ENCODE measurements at places on chromosomes 13 and 19.

DNA sequence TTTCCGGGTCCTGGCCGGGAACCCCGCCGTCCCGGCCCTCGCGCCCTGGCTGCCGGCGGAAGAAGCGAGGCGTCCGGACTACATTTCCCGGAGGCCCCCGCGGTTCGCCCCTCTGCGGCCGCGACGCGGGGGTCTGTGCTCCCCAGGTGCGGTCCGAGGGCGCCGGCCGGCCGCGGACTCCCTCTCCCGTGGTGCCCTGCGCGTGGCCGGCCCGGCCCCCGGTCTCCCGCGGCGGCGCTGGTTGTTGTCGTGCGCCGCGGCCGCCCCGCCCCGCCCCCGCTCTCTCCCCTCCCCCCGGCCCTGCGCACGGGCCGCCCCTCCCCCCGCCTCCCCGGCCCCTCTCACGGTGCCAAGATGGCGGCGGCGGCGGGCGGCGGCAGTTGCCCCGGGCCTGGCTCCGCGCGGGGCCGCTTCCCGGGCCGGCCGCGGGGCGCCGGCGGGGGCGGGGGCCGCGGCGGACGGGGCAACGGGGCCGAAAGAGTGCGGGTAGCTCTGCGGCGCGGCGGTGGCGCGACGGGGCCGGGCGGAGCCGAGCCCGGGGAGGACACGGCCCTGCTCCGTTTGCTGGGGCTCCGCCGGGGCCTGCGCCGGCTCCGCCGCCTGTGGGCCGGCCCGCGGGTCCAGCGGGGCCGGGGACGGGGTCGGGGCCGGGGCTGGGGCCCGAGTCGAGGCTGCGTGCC lies at the start of gene KMT2B:
TSS of gene KMT2B (plus strand) at position 339 of the 680 bp plus-strand sequence. CDS start at position 355, 16 bp downstream.
- no peak for DNase-seq

DNA sequence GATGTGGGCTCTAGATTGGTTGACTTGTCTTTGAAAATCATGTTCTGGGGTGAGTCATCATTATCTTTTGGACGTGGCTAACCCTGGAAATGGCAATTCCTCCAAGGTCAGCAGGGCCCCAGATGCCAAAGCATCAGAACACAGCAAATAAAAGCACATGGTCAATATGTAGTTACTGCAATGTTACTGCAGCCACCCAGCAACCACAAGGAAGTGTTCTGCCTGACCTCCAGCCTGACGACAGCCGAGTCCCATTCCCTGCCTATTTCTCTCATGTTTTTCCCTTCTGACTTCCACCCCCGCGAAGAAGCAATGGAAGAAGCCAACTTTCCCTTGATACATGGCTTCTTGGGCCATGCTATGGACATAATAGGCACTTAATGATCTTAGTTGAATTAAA lies 577.9 kb downstream of the IRS2 start:
- no peak for DNase-seq

GRCh38 chr13:32737111-32737571 lies 150.9 kb downstream of the PDS5B start:
- no peak for DNase-seq

- DNase-seq, result no peak
These were observed 2.0 kb downstream of the PALM start for GRCh38 chr19:710767-711166.

DNA sequence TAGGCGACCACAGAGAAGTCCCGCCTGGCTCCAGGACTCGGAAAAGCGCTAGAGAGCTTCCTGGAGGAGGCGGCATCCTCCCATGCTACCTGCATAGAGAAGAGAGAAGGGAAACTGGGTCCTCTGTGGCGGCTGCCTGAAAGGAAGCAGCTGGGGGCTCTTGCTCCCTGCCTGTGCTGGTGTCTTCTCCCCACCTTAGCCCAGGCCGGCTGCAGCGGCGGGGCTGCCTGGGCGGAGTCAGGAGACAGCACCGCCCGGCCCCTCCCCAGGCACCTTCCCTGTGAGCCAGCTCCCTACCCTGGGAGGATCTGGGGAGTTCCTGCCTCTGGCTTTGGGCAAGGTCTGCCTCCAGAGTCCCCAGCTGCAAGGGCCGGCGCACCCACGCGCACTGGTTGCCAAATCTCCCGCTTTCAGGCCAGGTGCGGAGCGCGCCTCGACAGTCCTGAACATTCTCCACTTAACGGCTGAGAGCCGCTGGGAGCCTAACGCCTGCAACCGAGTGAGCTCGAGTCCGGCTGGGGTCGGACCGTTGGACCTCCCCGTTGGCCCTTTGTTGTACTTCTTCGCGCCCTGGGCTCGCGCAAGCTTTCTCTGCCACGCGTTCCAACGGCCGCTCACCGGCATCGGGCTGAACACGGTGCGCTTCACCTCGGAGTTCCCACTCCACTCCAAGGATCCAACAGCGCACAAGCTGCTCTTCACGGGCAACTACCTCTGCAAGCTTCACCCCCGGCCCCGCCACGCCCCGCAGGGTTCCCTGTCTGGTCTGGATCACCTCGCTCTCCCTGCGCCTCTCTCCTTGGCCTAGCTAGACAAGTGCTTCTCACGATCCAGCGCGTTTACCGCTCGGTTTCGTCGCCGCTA lies 21.8 kb upstream of the ZNF30 start:
- no peak for DNase-seq

- no peak for DNase-seq
These were observed 6.7 kb upstream of the CHERP start for GRCh38 chr19:16548956-16549355.

DNA sequence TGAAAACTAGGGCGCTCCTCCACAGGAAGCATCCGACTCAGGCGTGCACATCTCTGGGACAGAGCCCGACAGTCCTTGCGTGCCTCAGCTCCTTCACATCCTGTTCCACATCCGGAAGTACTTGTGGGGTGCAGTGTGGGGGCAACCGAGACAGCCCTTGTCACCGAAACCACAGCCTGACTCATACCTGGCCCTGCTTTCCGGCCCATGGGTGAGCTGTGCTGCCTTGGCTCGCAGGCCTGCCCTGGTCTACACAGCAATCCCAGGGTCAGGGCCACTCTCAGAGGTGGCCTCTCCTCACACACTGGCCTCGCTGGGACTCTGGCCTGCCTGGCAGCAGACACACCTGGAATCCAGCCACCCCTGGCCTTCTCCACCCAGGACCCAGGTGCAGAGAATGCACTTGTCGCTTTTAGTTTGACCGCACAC lies 100.4 kb downstream of the STK24 start:
- DNase-seq, result peak; percentile 79

DNA sequence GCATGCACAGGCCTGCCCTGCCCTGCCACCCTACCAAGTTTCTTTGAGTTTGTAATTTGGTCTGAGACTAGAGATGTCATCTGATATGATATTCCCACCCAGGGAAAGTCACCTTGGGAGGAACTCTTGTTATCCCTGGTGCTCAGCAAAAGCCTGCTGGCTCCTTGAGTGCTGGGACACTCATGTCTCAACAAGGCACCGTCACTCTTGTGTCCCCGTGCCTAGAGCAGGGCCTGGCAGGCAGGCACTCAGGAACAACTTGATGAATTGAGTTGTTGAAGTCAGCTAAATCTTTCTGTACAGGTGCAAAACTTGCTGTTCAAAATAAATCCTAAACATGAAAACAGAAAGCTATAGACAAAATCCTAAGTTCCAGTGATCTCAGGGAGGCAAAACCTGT lies 345.4 kb downstream of the KCNRG start:
- no peak for DNase-seq

GRCh38 chr19:22783651-22784410 lies at the start of gene ZNF99:
Gene ZNF99 (minus strand): TSS chr19:22784151. CDS start chr19:22784016, 135 bp downstream.
- no peak for DNase-seq

GRCh38 chr13:102328909-102329308 lies 72.9 kb downstream of the FGF14 start:
- no peak for DNase-seq

- DNase-seq, result no peak
These were observed 160.5 kb downstream of the STK24 start for GRCh38 chr13:98416408-98416807.

DNA sequence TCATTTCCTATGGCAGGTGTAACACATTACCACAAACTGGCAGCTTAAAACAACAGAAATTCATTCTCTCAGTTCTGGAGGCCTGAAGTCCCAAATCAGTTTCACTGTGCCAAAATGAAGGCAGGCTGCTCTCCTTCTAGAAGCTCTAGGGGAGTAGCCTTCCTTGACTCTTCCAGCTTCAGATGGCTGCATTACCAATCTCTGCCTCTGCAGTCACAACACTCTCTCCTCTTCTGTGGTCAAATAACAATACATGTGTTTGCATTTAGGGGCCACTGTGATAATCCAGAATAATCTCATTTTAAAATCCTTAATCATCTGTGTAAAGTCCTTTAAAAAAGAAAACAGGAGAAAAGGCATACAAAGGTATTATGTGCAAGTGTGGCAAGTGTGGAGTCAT lies 7.8 kb downstream of the DIAPH3 start:
- DNase-seq, result no peak

DNA sequence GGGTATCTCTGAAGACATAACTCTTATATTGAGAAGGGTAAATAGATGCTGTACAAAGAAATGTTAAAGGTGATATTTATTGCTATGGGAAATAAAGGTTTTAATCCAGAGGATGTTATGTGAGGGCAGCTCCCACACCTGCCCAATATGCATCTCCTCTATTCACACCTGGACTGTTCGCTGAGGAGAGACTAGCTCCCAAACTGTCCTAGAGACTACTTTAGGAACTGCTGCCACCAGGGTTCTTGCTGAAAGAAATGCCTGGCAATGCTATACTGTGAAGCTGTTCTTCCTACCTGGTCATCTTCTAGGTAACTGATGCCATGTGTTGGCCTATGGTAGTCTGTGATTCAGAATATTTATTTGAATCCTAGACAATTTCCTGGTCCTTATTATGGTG lies 1421.5 kb upstream of the SPRY2 start:
- DNase-seq, result no peak

DNA sequence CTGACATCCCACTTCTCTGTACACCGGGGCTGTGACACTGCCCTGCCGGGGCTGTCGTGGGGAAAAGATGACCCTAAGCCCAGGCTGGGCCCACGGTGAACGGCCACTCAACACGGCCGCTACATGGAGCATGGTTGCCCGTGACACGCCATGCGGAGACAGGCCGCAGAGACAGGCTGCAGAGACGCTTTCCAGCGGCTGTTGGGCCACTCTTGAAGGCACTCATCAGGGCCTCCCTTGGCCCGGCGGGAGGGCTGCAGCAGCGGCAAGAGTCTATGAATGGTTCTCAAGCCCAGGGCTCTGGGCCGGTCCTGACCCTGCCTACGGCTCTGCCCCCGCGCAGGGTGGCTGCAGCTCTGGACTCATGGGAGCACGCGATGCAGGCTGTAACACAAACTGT lies 22.1 kb downstream of the ADPRHL1 start:
- DNase-seq, result no peak

DNA sequence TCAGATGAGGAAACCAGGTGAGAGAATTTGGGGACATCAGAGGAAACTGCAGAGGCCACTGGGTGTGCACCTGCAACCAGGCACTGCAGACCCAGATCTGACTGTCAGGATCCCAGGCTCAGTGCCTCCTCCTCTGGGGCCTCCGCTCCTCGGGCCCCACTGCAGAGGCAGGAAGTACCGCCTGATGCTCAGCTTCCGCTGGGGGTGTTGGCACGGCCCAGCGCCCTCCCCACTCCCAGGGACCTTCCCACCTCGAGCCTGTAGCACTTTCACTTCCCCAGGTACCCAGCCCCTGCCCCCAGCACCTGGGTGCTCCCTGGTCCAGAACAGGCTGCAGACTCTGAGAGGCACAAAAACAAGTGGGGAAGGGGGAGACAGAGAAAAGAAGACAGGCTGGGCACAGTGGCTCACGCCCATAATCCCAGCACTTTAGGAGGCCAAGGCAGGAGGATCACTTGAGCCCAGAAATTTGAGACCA lies 1.4 kb upstream of the CD37 start:
- no peak for DNase-seq

- no peak for DNase-seq
These were observed 4.1 kb downstream of the ETHE1 start for GRCh38 chr19:43522929-43523328.

DNA sequence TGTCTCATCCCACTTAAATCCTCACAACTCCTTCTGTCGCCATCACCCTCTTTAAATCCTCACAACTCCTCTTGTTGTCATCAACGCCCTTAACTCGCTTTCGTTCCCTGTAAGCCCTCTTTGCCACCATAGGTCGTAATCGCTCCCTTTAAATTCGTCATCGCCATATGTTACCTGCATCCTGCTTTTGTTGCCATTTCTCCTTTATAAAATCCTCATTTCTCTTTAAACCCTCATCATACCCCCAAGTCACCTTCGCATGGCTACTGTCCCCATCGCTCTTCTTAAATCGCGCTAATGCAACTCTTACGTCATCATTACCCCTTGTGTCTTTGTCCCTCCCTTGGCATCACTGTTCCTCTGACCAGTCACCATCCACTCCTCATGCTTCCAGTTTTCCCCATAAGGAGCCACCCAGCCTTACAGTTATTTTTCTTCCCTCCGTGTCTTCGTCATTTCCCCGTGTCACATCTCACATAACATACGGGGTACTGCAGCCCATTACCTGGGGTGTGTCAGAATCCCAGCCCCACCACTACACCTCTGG lies 539 bp downstream of the PLD3 start:
- no peak for DNase-seq

GRCh38 chr19:14479975-14480699 lies 5.0 kb upstream of the PTGER1 start:
- DNase-seq, result no peak

DNA sequence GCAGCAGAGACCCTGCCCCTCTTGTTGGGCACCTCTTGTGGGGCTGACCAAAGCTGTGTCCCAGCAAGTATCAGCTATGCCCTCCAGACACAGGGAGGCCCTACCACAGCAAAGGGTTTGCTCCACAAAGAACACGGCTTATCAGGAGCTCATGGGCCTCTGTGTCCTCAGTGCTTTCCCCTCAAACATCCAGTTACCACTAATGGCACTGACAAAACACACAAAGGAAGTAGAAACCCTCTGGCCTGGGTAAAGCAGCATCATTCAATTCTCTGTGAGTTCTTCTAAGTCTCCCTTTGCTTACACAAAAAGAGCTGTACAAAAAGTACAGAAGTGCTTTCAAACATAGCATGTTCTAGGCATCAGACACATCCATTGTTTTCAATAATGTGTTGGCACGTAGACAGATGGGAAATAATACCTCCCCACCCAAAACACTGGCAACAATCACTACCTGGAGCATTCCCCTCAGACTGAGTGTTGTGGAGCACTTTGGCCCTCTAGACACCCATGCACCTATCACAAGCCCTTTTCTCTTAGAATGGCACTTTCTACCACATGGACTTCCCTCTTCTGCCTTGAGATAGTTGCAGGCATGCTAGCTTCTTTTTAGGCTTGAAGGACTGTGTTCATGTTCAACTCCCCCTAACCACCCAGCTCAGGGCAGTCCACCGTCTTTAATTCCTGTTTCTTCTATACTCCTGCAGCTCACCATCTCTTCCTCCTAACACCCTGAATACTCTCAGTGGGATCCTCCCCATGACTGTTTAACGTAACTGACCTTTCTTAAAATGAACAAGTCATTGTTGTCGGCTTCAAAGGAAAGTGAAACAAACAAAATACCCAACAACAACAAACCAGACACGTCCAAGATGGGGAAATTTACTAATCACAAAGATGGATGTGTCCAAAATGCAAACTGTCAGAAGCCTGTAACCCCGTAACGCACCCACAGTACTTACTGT lies 43.5 kb downstream of the ATP7B start:
- DNase-seq, result no peak

DNA sequence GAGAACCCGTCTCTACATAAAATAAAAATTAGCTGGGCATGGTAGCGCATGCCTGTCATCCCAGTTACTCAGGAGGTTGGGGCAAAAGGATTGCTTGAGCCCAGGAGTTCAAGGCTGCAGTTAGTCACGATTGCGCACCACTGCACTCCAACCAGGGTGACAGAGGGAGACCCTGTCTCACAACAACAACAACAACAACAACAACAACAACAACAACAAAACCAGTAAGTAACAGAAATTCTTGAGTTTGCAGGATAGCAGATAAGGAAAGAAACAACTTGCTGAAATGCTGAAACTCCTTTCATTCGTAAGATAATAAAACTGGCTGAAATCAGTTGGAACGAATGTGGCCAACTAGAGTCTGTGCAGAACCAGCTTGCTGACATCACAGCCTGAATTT lies 23.1 kb upstream of the URI1 start:
- no peak for DNase-seq

Data from SIG-M5 (cell line).